ENCODE measurements at places on chromosomes 2 and 18. TPM values are rescaled to one million over a fixed set of nuclear protein-coding genes. Genes with fewer than 3 reads are reported as not detected.

DNA sequence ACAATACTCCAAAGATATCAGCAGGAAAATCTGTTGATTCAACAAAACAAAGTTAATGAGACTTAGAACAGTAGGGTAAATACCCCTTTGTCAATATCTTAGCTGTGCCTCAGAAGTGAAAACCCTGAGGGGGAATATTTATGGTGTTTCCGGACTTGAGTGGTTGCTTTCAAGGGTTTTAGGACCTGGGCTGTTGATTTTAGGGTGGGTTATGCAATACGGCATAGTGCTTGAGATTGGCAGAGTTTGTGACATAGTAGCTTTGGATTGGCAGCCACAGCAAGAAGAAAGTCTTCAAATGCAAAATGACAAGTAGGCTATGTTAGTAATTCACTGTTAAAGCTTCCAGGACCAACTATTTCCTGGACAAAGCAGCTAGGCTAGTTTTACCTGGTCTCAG, 826.3 kb upstream of the CDH2 start:
- H3K27ac ChIP-seq: peak overlapping the region; percentile 70
- H3K4me3 ChIP-seq: no peak overlapping the region
- no peaks in the 10 kb centered on the region for H3K36me3 ChIP-seq
- no peak for DNase-seq
- H3K27me3 ChIP-seq: no peaks in the 10 kb centered on the region

- no peak overlapping the region for H3K27ac ChIP-seq
- no peak overlapping the region for H3K4me3 ChIP-seq
- no peaks in the 10 kb centered on the region for H3K4me1 ChIP-seq
- no peaks in the 10 kb centered on the region for H3K27me3 ChIP-seq
These were observed 229.2 kb upstream of the TFPI start for GRCh38 chr2:187783446-187783845.

The BOLL gene
- not detected for total RNA-seq

The DSG4 gene
- not detected for total RNA-seq

GRCh38 chr2:196160946-196161345, 10.4 kb downstream of the STK17B start:
- no peaks in the 10 kb centered on the region for H3K4me1 ChIP-seq
- H3K27me3 ChIP-seq: no peaks in the 10 kb centered on the region
- no peak overlapping the region for H3K27ac ChIP-seq

DNA sequence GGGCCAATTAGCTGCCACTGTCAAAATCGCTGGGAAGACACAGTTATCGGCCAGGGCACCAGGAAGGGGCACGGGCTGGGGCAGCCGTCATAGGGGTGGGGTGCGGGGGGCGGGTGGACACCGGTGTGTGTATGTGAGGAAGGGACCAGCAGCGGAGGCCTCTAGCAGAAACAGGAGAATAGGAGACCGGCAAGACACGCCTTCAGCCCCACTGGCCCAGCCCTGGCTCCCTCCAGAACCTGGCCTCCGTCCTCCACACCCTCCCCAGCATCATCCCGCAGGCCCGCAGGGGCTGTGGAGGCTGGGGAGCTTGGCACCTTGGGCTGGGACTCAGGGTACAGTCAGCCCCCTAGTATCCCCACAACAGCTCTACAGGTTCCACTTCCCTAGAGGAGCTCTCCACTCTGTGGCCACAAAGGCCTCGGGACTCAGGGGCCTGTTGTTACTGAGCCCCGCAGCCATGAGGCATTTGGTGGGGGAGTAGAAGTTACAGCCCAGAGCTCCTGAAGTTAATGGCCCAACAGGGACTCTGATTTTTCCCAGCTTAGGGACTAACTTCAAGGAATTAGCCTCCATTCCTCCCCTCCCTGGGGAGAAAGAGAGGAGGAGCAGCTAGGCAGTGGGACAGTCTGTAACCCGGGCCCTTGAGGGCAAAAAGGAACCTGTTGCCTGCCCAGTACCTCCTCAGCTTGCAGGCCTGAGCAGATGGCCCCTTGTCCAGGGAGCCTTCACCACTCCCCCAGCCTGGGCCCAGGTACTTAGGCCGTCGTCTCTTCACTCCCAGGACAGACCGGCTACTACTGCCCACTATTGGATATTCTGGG, 19.9 kb downstream of the SH2D6 start:
- peak overlapping the region; percentile 29 for H3K4me3 ChIP-seq
- no peaks in the 10 kb centered on the region for H3K27me3 ChIP-seq
- H3K4me1 ChIP-seq: peaks cover 21% of the 10 kb centered on the region
- no peaks in the 10 kb centered on the region for H3K36me3 ChIP-seq
- peak; percentile 59 for DNase-seq

- no peaks in the 10 kb centered on the region for H3K27me3 ChIP-seq
- no peak overlapping the region for H3K4me3 ChIP-seq
- H3K36me3 ChIP-seq: no peaks in the 10 kb centered on the region
- peak; percentile 11 for DNase-seq
- peak overlapping the region; percentile 81 for H3K27ac ChIP-seq
These were observed 33.3 kb upstream of the E2F6 start for GRCh38 chr2:11499081-11499743.

- H3K27ac ChIP-seq: no peak overlapping the region
- no peaks in the 10 kb centered on the region for H3K27me3 ChIP-seq
- no peak for DNase-seq
- no peaks in the 10 kb centered on the region for H3K36me3 ChIP-seq
- H3K4me1 ChIP-seq: no peaks in the 10 kb centered on the region
These were observed 75.7 kb downstream of the AOX1 start for GRCh38 chr2:200661477-200661876.

GRCh38 chr2:236993286-236993685, 92.4 kb upstream of the COPS8 start:
- no peaks in the 10 kb centered on the region for H3K4me1 ChIP-seq
- H3K27ac ChIP-seq: no peak overlapping the region
- no peak overlapping the region for H3K4me3 ChIP-seq
- H3K36me3 ChIP-seq: no peaks in the 10 kb centered on the region

GRCh38 chr18:39624961-39625360, 2059.4 kb upstream of the CELF4 start:
- no peaks in the 10 kb centered on the region for H3K27me3 ChIP-seq
- H3K4me1 ChIP-seq: no peaks in the 10 kb centered on the region
- DNase-seq: no peak
- H3K27ac ChIP-seq: no peak overlapping the region

GRCh38 chr18:57749604-57749970, 53.5 kb downstream of the ATP8B1 start:
- H3K4me3 ChIP-seq: no peak overlapping the region
- H3K4me1 ChIP-seq: no peaks in the 10 kb centered on the region
- DNase-seq: no peak
- no peaks in the 10 kb centered on the region for H3K36me3 ChIP-seq
- no peaks in the 10 kb centered on the region for H3K27me3 ChIP-seq

The SP5 gene
- total RNA-seq: not detected

The FAM168B gene
- 50.0 TPM for total RNA-seq

- no peak for DNase-seq
- no peaks in the 10 kb centered on the region for H3K36me3 ChIP-seq
- no peak overlapping the region for H3K4me3 ChIP-seq
- H3K27ac ChIP-seq: no peak overlapping the region
These were observed 48.7 kb downstream of the ST3GAL5 start for GRCh38 chr2:85840091-85840490.

GRCh38 chr2:204453730-204454167, 91.5 kb upstream of the PARD3B start:
- peak overlapping the region; percentile 50 for H3K27ac ChIP-seq
- no peaks in the 10 kb centered on the region for H3K36me3 ChIP-seq
- H3K4me3 ChIP-seq: no peak overlapping the region
- peak; percentile 27 for DNase-seq

The FNDC4 gene
- 0.59 TPM for total RNA-seq

The CYP27A1 gene
- total RNA-seq: 15.7 TPM

DNA sequence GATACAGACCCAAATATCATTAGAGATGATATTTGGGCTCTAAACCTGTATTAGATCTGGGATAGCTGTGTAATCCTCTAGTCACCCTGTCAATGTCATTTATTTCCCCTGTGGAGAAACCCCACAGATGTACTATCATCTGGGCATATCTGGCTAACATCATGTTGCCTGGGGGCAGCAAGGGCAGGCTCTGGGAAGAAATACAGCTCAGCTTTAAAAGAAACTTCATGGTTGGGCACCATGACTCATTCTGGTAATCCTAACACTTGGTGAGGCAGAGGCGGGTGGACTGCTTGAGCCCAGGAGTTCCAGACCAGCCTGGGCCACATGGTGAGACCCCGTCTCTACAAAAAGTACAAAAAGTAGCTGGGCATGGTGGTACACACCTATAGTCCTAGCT, 282.5 kb downstream of the SLC8A1 start:
- H3K27me3 ChIP-seq: no peaks in the 10 kb centered on the region
- no peaks in the 10 kb centered on the region for H3K36me3 ChIP-seq
- no peaks in the 10 kb centered on the region for H3K4me1 ChIP-seq

Data from uterus (tissue), 4 donors.